CD4-positive, alpha-beta T cell treated with Interleukin-1 beta for 1 hour (primary cell): ENCODE measurements at places on chromosomes 16 and 17.

DNA sequence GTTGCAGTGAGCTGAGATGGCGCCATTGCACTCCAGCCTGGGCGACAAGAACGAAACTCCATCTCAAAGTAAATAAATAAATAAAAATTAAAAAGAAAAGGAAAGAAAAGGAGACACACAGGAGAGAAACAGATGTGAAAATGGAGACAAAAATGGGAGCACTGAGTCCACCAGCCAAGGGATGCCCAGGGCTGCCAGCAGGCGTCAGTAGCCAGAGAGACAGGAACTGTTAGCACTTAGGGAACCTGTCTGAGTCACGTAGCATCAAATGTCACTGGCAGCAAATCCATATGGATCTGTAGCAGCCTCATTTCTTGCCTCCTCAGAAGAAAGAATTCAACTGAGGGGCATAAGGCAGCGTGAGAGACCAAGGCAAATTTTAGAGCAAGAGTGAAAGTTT, 79.7 kb downstream of the CYLD start:
- DNase-seq, result no peak

DNA sequence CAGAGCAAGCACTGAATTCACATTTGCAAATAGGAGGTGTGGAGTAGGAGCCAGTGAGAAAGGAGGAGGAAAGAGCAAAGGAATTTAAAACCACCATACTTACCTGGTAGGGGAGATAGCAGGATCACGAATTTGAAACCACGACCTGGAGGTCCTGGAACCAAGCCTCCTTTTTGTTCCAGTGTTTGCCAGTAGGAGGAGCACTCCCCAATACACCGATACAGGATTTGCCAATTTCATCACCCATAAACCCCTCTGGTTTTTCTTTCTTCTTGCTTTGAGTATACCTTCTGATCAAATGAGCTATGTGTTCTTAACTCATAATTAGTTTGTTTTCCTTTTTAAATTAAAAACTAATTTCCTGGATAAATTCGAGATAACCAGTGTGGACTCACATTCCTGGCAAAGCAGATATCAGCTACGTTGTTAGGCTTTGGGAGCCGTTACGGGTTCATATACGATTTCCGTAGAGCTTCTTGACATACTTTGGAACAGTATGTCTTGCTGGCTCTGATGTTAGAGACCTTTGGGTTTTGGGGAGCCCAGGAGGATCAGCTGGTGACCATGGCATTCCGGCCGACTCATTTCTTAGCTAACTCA, 22.7 kb downstream of the BCO1 start:
- no peak for DNase-seq

GRCh38 chr16:4651827-4652226, 27.2 kb downstream of the MGRN1 start:
- DNase-seq, result no peak

DNA sequence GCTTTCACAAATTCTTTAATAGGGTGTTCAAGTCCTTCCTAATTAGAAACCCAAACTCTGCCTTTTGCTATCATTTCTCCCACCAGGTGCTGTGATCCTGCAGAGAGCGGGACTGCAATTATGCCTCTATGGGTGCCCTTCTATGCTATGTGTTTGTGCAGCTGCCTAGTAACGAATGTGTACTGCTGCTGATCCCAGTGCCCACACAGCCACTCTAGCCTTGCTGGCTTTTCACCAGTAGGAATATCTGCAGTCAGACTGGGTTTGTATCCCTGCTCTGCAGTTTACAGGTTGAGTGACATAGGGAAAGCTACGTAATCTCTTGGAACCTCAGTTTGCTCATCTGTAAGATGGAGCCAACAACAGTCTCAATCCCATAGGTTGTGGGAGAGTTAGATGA, 179.6 kb upstream of the IRX3 start:
- no peak for DNase-seq

DNA sequence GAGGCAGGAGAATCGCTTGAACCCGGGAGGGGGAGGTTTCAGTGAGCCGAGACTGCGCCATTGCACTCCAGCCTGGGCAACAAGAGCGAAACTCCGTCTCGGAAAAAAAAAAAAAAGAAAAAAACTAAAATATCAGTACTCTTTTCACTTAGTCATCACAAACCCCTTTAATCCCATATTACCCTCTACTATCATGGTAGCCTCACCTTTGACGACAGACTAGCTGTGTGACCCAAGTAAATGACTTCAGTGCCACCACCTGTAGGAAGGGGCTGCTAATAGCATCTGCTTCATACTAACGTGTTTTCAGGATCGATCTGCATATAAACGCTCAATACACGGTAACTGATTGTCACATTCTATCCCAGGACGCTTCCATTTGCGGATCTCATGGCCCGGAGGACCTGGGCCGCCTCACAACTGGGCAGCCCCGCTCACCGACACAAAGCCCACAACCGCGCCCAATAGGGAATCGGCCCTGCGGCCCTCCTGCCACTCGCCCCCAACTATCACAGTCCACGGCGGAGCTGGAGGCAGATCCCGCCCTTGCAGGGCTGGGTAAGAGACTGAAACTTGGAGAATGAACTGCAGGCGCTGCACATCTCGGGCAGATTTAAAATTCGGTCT, 1.1 kb upstream of the ZNF263 start:
- DNase-seq, result no peak

DNA sequence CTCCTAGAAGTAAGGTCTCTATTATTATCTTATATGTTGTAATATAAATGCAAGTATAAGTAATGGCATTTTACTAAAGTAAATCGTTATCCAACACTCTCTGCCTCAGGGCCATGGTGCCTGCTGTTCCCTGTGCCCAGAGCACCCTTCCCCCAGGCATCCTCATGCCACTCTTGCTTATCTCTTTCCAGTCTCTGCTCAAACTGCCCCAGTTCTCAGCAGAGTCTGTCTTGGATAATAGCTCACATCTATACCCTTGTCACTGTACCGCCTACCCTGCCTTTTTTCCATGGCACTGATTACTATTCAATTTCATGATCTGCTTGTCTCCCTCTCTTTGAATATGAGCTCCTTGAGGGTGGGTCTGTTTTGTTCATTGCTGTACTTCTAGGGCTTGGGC, 31.7 kb downstream of the CDH1 start:
- no peak for DNase-seq

DNA sequence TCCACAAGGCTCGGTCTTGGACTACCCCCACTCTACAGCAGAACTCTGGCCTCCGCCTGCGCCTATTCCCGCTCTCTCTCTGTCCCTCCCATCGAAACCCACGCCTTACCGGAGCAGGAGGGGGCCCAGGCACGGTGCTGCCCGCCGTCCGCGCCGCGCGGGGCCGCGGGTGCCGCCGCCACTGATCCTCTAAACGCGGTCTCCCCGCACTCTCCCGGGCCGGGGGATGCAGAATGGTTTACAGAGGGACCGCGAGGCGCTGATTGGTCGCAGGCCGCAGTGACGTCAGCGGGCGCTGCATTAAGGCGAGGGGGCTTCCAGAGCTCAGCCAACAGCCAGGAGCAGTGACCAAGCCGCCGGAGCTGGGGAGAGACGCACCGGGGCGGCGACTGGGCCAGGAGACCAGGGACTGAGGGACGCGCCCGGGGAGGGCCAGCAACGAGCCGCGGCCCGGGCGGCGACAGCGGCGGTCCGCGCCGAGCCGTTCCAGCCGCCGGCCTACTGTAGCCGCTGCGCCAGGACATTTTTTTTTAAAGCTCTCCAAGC, 747 bp upstream of the LHX1 start:
- no peak for DNase-seq

- no peak for DNase-seq
These were observed 27.0 kb downstream of the MRTFB start for GRCh38 chr16:14098081-14098480.

GRCh38 chr17:45384789-45385262, 47.8 kb downstream of the ARHGAP27 start:
- DNase-seq, result no peak

DNA sequence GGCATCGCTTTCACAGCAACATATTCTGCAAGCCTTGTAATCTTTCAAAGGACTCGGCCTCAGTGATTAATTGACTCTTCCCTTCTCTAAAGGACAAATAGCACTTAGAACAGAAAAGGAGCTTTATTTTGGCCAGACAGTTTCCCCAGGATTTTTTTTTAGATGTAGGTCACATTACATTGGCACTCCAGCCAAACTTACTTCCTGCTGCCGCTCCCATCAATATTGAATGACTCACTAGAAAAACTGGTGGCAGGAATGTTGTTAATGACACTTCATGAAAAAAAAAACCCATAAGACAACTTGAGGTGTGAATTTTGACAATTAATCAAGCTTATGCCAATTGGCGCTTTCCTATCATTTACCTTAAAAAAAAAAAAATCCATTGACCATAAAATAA, 432.6 kb downstream of the TOX3 start:
- no peak for DNase-seq

GRCh38 chr17:13704333-13704732, 102.6 kb upstream of the HS3ST3A1 start:
- no peak for DNase-seq

GRCh38 chr16:30491229-30491628, 18.7 kb downstream of the ITGAL start:
- DNase-seq, result no peak
